Activated T-cell treated with anti-CD3 and anti-CD28 coated beads for 1 hour (primary cell): ENCODE measurements at places on chromosomes 5 and 9.

DNA sequence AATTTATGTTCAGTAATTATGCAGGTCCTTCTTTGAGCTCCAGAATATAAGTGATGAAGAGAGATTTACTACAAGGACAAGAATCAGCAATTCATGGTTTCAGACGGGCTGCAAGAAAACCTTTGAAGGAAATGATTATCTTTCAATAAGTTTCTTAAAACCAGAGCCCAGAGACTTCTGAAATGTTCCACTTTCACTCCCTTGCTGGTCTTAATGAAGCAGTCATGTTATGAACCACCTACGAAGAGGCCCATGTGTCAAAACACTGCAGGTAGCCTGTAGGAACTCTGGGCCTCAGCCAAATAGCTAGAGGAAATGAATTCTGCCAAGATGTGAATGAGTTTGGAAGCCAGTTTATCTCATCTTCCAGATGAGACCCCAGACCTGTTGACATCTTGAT is 505.9 kb upstream of the MEF2C start:
- no peak for DNase-seq

DNA sequence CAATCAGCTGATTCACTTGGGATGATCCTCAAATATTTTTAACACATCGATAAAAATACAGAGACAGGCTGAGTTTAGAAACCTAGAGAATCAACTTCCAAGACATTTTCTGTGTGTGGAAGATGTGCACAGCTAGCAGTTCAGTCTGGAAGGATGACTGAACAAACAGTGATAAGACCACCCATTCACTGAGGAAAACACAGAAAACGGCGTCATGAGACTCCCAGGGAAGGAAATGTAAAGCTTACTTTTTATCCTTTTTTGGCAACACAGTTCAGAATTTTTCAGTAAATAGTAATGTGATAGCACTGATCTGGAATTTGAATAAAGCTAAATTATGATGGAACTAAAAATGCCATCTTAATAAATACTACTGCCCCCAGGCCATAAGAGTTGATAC is 277.6 kb downstream of the SEMA5A start:
- no peak for DNase-seq

- DNase-seq = no peak
Observed at GRCh38 chr5:79759436-79759835, 69.8 kb downstream of the CMYA5 start.

- no peak for DNase-seq
Observed at GRCh38 chr5:139088024-139088423, 110.1 kb downstream of the SIL1 start.

DNA sequence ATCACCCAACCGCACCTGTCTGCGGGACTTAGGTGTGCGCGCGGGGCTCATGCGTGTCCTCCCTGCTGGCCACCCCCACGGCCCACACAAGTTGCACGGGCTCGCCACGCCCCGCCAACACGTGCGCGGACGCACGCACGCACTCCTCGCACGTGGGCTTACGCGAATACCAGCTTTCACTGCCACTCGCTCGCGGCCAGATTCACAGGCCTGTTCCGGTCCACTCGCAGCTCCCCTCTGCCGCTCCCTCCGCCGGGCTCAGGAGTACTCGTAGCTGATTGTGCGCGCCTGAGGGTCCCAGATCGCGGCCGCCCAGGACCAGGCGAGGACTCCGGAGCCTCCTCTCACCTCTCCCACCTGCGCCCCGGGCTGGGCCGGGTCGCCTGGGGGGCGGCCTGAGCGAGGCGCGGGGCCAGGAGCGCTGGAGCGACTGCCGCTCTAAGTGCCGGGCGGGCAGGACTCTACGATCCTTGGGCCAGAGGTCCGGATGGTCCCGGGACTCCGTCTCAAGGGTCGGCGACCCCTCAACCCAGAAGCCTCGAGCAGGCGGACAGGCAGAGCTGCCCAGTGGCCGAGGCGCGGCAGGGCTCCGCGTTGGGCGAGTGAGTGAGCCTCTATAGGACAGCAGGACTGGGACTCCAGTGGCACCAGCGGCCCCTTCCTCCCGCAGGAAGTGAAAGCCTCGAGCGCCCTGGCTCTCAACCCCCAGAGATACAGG is 3.4 kb downstream of the PCDHGC5 start:
- DNase-seq = no peak

GRCh38 chr5:154059039-154059430 is 20.3 kb downstream of the MFAP3 start:
- no peak for DNase-seq

- no peak for DNase-seq
Observed at GRCh38 chr5:67133776-67134175, 62.8 kb downstream of the CD180 start.

DNA sequence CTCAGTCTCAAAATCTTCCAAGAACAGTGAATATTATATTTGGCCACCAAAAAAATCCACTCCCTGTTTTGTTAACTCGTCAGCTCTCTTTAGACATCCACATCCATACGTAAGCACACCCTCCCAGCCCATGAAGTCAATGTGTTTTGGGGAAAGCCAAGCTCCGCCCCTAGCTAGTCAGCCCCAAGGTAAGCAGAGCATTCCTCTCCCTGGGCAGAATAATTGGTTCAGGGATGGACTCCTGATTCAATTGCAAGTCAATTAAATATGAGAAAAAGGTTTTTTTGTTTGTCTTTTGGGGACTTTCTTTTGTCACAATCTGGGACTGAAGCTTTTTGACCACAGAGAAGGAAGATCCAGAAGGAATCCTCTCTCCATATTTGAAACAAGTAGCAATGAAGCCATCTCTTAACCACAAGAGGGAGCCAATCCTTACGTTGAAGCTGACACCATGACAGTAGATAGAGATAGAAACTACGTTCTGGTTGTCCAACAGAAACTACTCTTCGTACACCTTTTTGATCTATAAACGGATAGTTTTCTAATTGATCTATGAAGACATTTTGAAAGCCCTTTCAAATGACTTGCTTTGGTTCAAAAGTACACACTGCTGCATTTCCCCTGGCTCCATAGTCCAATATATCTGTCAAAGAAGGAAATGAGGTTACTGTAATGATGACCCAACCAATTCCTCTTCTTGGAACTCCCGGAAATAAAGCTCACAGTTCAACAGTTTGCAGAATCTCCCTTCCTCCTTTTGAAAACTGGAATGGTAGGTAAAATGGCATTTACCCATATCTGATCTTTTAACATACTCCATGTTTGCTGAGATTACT is 166.4 kb downstream of the TLE1 start:
- DNase-seq = no peak

GRCh38 chr9:131418143-131419025 is 24.5 kb downstream of the PRRC2B start:
- DNase-seq = no peak

DNA sequence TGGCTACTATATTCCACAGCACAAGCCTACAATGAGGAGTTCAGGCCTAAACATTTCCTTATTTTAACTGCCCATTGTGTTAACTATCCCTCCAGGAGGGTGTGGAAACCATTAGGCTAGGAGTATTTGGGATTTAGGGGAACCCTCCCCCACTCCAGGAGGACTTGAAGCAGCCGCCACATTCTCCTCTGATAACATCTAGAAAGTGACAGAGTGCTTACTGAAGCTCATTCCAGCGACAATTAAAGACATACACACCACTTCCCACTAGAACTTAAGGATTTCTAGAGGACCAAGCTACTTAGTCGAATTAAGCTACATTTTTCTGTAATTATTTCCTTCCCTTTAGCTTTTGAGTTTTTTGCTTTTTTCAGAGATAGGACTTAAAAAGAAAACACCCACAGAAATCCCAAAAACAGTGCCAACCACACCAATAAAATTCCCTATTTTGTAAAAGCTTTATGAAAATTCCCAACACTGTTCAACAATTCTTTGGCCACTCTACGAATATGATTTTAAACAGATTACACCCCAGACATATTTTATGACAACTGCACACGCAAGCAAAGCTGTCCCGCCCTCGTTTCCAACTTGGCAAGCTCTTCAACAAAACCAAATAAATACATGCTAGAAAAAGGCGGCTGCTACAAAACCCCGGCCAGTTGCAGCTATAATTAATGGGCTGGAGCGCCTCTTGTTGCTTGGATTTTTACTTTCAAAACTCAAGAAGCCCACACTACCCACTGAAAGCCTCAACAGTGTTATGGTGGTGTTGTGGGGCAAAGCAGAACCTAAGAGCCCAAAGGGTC is 4.5 kb downstream of the ROR2 start:
- DNase-seq = no peak

GRCh38 chr5:41559184-41559583 is 48.8 kb upstream of the PLCXD3 start:
- no peak for DNase-seq

DNA sequence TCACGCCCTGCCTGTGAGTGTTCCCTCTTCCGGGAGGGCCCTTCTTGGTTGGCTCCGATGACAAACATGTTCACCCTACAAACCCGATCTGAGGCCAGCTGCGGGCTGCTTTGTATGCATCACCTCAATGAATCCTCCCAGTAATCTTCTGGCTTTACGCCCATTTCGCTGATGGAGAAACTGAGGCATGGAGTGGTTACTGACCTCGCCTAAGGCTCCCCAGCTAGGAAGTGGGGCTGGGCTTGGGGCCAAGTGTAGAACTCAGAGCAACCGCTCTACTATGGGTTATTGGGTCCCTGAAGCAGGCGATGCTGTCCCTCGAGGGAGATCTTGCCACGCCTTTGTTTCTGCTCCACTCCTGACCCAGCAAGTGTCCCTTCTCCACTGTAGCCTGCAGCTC is 38.2 kb upstream of the RPL26L1 start:
- DNase-seq = no peak

DNA sequence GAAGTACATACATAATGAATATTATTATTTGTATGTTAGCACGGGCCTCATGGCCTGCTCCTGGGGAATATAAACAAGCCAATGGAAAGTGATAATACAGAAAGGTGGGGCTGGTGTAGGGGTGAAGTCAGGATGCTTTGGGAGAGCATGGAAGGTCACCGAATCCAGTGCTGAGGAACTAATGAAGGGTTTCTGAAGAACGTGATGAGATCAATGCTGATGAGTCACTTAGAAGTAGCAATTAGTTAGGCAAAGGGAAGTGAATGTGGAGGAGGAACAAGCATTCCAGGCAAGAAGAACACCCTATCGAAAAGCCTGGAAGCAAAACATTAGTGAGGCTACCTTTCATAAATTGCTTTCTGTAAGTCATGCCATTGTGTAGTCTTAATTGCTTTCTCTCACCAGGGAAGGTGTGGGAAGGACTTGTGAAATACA is 2.1 kb downstream of the ANXA1 start:
- DNase-seq = no peak

DNA sequence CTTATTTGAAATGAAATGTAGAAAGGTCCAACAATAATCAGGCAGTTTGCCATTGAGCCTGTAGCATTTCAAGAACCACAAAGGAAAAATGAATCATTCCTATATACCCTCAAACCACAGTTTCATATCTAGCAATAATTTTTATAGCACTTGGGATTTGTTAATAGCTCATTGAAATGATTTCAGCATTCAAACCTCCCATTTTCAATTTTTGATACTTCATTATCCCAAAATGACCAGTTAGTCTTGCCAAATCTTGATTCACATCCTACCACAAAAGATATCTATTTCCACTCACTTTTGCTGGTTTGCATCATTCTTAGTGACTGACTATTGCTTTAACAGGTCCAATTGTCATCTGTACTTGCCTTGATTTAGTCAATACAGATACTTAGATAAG is 790.1 kb downstream of the TLE1 start:
- no peak for DNase-seq

DNA sequence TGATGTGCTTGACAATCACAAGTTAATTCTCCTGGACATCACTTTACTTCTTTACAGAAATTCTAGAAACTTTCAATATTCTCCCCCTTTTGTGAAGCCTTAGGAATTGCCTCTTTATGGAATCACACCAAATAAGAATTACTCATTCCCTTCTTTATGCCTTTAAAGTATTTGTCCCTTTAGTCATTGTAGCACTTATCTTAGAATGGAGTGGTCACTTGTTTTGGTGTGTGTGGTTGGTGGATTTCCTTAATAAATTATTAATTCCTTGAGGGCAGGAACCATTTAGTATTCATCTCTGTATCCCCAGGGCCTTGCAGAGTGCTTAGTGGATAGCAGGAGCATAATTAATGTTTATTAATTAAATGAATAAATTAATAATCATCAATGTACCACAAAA is 307.0 kb downstream of the ARRDC3 start:
- DNase-seq = no peak

- no peak for DNase-seq
Observed at GRCh38 chr5:156589946-156590216, 260.2 kb upstream of the PPP1R2B start.

DNA sequence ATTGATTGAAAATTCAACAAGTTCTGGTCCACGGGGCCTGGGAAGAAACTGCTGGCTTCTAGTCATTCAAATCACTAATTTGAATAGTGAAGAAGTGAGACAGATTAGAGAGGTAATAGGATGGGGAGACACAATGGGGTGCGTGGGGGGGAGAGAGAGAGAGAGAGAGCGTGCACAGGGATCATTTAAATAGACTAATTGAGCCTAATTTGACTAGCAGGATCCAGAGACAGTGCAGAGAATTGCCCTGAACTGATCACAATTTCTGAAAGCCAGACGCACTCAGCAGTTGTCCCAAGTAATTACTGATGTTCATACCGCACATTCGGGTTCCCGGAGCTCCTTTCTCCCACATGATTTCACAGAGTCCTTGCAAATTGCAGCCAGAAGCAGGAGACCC is 50.3 kb upstream of the C5orf58 start:
- DNase-seq = no peak

DNA sequence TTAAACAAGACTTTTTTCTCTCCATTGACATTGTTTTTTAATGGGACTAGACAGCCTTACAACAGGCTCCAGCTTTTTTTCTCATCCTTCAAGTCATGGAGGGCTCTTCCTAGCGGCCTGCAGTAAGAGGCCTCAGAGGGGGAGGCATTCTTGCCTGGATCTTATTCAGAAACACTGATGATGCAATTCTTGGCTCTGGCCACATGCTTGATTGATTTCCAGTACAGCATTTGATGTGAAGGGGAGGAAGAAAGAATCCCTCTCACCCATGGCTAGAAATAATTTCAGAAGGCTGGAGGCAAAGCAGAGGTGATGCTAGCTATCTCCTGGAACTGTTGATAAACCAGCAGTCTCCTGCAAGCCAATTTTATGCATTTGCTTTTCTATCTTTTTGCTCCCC is 324.8 kb downstream of the PRELID2 start:
- DNase-seq = no peak

DNA sequence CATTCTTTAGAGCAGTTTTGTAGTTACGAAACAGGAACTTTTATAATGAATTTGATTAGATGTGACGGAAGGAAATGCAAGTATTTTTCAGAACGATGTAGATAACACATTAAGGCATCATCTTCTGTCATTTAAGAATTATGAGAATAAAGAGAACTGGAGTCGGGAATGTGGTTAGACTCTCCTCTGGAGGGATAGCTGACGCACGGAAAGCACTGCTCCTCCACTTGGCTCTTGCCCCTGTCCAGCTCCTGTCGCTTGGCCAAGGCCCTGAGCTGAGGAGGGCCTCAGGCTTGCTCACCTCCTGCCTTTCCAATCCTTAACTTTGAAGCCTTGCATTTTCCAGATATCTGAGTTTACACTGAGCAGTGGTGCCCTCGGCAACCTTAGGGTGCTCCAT is 60.5 kb downstream of the MAP1B start:
- no peak for DNase-seq
